Activated CD8-positive, alpha-beta memory T cell treated with anti-CD3 and anti-CD28 coated beads for 48 hours (primary cell): ENCODE measurements at places on chromosomes 7 and 10.

DNA sequence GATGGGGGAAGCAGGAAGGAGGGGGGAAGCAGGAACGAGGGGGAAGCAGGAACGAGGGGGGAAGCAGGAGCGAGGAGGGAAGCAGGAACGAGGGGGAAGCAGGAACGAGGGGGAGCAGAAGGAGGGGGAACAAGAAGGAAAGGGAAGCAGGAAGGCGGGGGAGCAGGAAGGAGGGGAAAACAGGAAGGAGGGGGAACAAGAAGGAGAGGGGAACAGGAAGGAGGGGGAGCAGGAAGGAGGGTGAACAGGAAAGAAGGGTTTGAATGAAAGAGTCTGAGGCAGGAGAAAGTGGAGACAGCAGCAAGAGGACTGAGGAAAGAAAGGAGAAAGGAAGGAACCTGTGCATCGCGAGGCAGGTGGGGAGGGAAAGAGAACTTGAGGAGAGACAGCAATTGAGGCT, 256.6 kb downstream of the PTEN start:
- no peak for DNase-seq

- no peak for DNase-seq
Measured at GRCh38 chr7:73521636-73522104, 423 bp downstream of the BAZ1B start.

DNA sequence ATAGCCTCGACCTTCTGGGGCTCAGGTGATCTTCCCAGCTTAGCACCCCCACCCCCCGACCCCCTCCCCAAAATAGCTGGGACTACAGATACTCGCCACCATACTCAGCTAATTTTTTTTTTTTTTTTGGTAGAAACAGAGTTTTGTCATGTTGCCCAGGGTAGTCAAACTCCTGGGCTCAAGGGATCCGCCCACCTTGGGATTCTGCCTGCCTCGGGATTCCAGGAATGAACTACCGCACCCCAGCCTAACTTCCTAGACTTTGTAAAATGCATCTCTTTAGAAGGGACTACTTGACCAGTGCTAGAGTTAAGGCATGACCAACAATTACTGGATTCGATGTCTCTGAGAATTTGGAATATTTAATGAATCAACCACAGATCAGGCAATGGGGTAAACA, 85.9 kb downstream of the MDFIC start:
- no peak for DNase-seq

GRCh38 chr10:109126016-109126415, 797.3 kb downstream of the XPNPEP1 start:
- DNase-seq = no peak
